ENCODE measurements at places on chromosomes 2 and 18. TPM values are rescaled to one million over a fixed set of nuclear protein-coding genes. Genes with fewer than 3 reads are reported as not detected.

The NMUR1 gene
- total RNA-seq: not detected

The TFCP2L1 gene
- total RNA-seq: not detected

The CIDEA gene
- not detected for total RNA-seq

The UGT1A4 gene
- total RNA-seq: not detected

The DYNAP gene
- not detected for total RNA-seq

The EVX2 gene
- not detected for total RNA-seq

Measured in cardiac atrium fibroblast (primary cell).